ENCODE measurements at places on chromosomes 16 and 17.

DNA sequence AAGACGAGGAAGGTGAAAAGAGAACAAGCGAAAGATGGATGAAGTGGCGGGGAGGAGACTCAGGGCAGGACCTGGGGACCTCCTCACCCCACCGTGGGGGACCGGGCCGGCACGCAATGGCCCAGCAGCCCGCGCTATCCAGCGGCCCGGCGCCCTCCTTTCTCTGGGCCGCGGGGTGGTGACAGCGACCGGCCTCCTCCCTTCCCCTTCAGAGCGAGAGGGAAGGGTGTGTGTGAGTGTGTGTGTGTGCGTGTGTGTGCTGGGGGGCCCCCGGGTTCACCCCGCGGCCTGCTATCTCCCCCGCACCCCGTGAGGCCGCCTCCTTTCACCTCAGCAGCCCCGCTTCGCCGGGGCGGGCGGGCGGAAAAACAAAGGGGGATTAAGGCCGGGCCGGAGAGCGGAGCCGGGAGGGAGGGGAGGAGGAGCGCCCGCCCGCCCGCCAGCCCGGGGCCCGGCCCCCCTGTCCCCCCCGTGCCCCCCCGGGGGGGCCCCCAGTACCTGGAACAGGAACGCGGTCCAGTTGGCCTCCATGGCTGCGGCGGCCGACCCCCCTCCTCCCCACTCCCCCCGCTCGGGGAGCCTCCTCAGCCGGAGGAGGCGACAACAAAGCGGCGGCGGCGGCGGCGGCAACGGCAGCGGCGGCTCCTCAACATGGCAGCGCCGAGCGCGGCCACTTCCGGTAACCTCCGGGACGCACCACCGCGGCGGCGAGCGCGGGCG lies at the start of gene VEZF1:
Gene VEZF1, minus strand, starts transcription at position 674 of the 720 bp plus-strand sequence. Its CDS starts 143 bp downstream, at position 531.
- DNase-seq = peak; percentile 78

DNA sequence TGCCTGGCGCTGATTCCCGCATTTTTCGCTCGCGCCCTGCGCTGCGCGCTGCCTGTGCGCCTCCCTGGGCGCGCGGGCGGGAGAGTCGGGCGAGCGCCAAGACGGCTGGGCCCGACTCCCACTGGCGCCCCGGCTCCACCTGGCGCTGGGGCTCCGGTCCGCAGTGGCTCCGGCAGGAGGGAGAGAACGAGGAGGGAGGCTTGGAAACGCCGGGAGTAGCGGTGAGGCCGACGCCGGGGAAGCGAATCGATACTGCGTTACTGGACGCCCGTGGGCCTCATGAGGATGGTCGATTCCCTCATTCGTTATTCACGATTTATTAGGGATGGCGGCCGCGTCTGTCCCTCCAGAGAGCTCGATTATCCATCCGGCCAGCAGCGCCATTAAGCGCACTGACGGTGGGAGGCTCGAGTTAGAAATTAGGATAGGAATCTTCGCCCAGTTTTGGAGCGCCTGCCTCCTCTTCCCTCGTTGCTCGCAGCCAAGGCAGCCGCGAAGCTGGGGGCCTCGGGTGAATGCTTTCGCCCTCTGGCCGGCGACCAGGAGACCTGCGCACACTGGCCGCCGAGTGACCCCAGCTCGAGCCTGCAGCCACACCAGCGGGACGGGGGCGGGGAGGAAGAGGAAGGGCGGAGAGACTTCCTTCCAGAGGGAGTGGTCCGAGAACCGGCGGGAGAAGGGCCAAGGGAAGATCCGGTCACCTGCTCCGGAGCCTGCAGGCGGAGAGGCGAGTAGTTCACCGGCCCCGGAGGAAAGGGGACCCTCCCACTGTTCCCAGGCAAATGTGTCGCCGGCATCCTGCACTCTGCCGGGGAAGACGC lies 1.3 kb upstream of the PCGF2 start:
- peak; percentile 89 for DNase-seq

DNA sequence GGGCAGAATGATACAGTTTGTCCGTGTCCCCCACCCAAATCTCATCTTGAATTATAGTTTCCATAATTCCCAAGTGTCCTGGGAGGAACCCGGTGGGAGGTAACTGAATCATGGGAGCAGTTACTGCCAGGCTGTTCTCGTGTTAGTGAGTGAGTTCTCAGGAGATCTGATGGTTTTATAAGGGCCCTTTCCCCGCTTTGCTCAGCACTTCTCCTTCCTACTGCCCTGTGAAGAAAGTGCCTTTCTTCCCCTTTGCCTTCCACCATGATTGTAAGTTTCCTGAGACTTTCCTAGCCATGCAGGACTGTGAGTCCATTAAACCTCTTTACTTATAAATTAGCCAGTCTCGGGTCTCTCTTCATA lies 28.9 kb upstream of the SEC14L1 start:
- DNase-seq = no peak

DNA sequence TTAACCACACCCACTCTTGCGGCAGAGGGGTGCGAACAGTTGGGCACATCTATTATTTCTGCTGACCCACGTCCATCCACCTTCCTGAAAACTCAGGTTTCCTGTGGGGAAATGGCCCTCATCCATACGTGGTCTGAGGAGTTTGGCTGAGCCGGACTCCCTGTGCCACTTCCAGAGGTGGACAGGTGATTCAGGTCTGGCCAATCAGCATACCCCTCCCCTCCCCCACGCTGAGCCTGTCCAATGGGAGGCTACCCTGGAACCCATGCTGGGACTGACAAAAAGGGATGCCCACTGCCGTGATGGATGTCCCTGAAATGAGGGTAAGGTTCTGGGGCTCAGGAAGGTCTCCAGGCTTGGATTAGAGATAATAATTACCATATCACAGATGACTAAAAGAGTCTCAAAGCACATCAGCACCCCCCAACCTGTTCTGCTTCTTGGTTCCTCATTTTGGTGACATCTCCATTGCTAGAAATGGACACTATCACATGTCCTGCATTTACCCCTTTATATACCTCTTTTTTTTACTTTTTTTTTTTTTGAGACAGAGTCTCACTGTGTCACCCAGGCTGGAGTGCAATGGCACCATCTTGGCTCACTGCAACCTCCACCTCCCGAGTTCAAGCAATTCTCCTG lies 5.3 kb upstream of the MAPK7 start:
- no peak for DNase-seq

- DNase-seq = no peak
Observed at GRCh38 chr17:79690466-79690865, 40.3 kb upstream of the ENPP7 start.

DNA sequence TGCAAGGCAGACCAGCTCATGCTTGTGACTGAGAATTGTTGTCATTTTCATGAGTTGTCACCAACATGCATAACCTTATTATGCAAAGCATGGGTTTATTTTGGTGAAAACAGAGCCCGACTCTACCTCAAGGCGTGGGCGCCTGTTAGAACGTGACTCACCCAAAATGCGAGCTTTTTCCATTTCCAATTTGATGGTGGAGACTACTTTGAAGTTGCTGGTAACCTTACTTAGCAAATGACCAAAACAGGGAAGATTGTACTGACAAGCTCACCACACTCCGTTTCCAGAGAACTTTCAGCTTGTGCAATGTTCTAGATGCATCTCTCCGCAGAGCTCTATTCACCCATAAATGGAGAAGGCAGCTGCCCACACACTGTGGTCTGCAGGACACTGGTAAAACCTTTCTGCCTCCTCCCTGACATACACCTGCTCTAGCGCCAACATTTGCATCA lies 284.5 kb downstream of the MAF start:
- no peak for DNase-seq

GRCh38 chr17:44257815-44258760 lies 9.8 kb downstream of the SLC4A1 start:
- no peak for DNase-seq

GRCh38 chr16:35598696-35599332 lies 2139.4 kb downstream of the TP53TG3F start:
- DNase-seq = peak; percentile 80

DNA sequence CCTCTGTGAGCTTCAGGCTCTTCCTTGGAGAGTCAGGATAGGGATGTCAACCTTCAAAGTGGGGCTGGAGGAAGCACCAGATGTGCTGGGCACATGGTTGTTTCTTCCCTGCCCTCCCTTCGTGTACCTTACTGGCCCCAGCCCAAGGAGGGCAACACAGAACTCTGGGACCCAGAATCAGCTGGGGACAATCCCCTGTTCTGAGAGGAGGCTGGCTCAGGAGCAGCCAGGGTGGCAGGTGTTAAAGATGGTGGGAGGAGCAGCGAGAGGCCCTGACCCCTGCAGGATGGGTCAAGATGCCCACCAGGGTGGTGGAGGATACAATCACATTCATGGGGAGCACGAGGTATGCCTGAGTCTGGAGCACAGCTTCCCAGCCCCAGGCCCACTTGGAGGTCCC lies 300.4 kb downstream of the ABCC12 start:
- DNase-seq = no peak

Data from kidney tubule cell (primary cell).